ENCODE measurements at places on chromosomes 4 and X.

GRCh38 chr4:15717086-15717485 is 14.2 kb downstream of the BST1 start:
- DNase-seq = no peak

- DNase-seq = peak; percentile 52
These were observed 494 bp downstream of the SPOCK3 start for GRCh38 chr4:167233685-167234315.

GRCh38 chr4:163284304-163284703 is 48.1 kb downstream of the NPY1R start:
- no peak for DNase-seq

GRCh38 chr4:67632492-67632891 is 68.5 kb downstream of the UBA6 start:
- no peak for DNase-seq

DNA sequence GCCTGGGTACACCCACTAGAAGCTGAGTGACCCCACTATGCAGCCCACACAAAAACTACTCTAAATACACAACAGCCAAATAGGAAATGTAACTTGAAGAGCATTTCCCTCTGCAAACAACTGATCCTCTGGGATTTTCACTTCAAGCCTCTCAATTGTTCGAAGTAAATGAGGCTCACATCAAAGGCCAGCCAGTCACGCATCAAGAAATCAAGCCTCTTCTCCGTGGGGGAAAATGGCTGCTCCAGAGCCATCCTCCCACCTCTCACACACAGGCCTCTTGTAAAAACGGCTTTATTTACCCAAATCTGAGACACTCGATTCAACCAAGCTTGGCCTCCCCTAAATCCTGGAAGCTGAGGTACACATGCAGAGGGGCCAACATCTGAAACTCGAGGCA is 14.3 kb downstream of the PCDH19 start:
- peak; percentile 63 for DNase-seq
